ENCODE measurements at places on chromosomes 4 and X.

GRCh38 chrX:11239230-11239629, 54.0 kb upstream of the AMELX start:
- no peak for DNase-seq

GRCh38 chr4:176319704-176320339, at the start of gene SPCS3:
Gene SPCS3 (plus strand): TSS chr4:176319966. CDS start chr4:176320077, 111 bp downstream.
- DNase-seq, result peak; percentile 93

- no peak for DNase-seq
Measured at GRCh38 chr4:173482330-173482931, 47.6 kb downstream of the HAND2 start.

DNA sequence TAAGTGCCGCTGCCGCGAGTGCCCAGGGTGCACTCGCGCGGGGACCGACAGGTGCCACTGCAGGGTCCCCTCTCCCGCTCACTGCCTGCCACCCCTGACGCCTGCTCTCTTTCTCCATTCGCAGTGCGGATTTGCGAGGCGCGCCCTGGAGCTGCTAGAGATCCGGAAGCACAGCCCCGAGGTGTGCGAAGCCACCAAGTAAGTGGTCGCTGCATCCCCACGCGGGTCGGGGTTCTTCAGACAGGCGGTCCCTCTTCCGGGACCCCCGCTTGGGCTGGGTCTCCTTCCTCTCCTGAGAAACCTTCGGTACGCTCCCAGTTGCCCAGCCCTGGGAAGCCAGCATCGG, 547 bp downstream of the GUCY1A1 start:
- no peak for DNase-seq

DNA sequence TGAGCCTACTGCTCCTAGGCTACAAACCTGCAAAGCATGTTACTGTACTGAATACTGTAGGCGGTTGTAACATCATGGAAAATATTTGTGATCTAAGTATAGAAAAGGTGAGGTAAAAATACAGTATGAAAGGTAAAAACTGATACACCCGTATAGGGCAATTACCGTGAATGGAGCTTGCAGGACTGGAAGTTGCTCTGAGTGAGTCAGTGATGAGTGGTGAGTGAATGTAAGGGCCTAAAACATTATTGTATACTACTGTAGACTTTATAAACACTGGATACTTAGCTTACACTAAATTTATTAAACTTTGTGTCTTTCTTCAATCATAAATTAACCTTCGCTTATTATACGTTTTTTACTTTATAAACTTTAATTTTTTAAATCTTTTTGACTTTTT, 3.7 kb downstream of the KIF4A start:
- no peak for DNase-seq

DNA sequence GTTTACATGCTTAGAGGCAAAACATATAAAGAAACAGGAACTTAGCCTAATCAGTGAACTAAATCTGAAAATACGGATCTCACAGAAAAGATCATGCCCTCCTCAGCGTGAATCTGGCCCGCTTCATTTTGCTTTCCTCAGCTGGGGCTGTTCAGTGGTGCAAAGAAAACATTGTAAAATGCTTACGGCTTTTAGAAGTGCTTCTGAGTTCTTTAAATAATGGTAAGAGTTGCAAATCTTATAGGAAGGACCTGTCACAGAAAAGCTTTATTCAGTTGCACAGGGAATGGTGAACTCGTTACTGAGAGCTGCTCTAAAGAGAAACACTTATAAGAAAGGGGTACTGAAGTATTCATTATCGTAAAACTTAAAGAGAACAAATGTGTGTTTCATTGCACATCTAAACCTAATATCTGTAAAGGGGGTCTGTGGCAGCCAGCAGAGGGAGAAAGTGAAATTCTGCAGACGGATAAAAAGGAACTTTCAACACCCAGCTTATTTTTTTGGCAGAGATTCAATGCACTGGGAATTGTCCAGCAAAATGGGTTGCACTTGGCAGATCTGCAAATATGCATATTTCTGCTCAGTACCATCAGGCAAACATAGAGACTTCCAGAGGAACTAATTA, 139.2 kb upstream of the ANK2 start:
- DNase-seq, result no peak

Measured in stimulated activated CD8-positive, alpha-beta memory T cell treated with anti-CD3 and anti-CD28 coated beads, Interleukin-4, amount 100 ng/mL, for 1 hour (primary cell).